Activated CD8-positive, alpha-beta memory T cell treated with anti-CD3 and anti-CD28 coated beads for 4 hours (primary cell): ENCODE measurements at places on chromosomes 12 and 14.

DNA sequence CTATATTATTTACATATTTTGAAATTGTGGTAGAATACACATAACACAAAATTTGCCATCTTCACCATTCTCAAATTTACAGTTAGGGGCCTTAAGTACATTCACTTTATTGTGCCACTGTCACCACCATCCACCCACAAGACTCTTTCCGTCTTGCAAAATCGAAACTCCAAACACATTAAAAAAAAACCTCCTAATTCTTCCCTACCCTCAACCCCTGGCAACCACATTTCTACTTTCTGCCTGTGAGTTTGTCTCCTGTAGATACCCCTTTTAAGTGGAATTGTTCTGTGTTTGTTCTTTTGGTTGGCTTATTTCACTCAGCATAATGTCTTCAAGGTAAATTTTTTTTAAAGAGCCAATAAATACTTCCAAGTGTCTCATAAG, 31.6 kb upstream of the AMIGO2 start:
- DNase-seq = no peak

- no peak for DNase-seq
These were observed 47.8 kb upstream of the EML1 start for GRCh38 chr14:99745307-99745951.

DNA sequence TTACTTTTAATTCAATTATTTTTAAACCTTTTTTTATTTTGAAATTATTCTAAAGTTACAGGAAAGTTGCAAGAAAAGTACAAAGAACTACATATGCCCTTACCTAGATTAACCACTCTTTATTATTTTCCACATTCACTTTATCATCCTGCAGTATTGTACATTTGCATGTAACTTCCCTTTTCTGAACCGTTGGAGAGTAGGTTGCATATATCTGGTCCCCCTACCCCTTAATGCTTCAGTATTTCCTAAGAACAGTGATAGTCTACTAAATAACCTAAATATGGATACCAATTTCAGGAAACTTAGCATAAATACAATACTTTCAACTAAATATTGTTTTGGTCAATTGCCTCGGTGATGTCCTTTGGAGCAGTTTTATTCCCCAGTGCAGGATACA, 15.0 kb downstream of the G2E3 start:
- DNase-seq = no peak

DNA sequence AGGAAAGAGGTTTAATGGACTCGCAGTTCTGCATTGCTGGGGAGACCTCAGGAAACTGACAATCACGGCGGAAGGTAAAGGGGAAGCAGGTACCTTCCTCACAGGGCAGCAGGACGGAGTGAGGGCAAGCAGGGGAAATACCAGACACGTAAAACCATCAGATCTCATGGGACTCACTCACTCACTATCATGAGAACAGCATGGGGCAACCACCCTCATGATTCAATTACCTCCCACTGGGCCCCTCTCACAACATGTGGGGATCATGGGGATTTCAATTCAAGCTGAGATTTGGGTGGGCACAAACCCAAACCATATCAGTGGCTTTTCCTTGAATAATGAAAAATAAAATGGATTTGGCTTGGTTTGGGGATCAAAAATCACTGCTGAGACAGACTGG, 380.5 kb downstream of the VRK1 start:
- no peak for DNase-seq

DNA sequence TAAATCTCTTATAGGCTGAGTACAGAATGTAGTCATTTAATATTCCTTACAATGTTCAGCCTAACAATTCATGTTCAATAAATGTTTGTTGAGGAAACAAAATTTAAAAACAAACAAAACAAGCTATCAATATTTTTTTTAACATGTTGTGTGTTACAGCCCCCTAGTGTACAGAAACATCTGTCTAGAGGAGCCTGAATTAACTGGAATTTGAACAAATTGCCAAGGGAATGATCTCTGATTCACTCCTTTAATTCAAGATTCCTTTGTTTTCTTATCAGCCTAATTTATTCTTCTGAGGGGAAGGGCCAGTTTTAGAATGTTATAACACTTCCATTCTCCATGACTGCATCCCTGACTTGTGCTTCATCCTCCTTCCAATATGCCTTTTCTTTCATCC, 127.2 kb downstream of the CMAS start:
- DNase-seq = no peak

- no peak for DNase-seq
These were observed 63.3 kb upstream of the TBX3 start for GRCh38 chr12:114747012-114747858.

- no peak for DNase-seq
These were observed 115.6 kb downstream of the CCER1 start for GRCh38 chr12:90839346-90839745.

DNA sequence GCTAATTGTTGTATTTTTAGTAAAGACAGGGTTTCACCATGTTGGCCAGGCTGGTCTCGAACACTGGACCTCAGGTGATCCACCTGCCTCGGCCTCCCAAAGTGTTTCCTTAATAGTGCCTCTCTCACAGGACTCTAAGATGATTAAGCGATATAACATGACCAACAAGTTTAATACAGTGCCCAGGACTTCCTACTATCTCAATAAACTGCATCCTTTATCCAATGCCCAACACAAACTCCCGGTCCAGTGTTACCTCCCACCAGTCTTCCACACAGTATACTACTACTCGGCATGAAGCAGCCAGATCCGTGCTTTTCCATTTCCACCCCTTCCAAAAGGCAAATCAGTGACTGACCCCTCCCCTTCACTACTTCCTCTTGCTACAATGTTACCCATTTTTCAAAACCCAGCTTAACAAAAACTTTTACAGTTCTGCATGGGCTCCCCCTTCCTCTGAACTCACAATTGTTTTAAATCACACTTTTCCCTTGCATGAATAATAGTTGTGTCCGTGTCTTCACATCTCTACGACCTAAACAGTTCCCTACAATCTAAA, 900 bp downstream of the NOP2 start:
- no peak for DNase-seq

GRCh38 chr12:113072136-113072535, 15.6 kb downstream of the DTX1 start:
- no peak for DNase-seq

GRCh38 chr14:95915330-95915729, 38.7 kb downstream of the TUNAR start:
- DNase-seq = no peak
